ENCODE measurements at places on chromosomes 5 and 9.
A peak's percentile ranks its signal among the peaks of the same experiment; 100 is the strongest.

DNA sequence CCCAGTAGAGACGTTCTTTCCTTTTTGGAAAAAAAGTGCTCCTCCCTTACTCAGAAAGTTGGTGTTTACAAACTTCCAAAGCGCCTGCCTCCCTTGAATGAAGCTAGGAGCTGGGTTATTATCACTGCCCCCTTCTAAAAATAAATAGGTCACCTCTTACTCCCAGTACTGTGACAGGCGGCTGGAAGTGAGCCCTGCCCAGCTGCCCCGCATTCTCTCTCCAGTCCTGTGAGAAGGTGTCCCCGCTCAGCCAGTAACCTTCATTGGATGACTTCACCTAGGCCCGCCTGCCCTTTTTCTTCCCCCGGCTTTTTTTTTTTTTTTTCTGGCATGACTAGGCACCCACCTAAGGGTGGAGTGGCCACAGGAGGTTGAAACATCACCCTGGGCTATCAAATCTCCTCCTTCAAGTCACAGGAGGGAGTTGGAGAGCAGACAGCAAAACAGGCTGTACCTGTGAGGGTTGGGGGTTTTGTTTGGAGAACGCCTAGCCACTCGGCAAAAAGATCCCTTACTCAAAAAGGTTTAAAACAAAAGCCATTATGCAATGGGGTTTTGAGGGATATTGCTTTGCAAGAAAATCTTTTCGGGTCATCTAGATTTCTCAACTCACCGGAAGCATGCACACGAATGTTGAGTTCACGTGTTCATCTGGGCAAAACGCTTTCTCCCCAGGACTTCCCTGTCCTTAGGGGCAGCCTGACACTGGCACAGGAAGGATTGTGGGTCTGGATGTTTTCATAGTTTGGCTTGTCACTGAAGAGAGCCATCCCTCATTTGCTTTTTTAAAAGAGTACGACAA lies 43.3 kb upstream of the ZNF622 start:
- no peak for DNase-seq

DNA sequence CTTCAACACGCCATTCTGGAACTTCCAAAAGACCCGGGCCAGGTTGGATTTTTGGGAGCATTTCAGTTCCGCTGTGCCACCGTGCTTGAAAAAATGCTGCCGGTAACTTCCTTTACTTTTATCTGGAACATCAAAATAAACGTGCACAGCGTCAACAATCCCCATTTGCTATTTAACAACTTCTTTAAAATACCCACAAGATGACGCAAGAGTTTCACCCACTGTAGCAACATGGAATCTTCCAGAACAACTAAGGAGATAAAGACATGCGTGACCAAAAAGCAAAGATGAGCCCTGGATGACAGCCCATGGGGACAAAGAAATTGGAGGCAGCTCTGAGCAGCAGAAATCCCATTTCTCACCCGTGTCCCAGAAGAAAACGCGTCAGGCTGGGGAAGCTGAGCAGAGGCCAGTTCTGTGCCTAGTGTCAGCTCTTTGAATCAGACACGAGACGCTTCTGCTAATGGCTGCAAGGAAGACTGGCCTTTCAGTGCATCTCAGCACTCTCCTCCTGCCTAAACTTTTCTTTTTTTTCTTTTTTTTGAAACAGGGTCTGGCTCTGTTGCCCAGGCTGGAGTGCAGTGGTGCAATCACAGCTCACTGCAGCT lies 61.3 kb downstream of the SECISBP2 start:
- DNase-seq, result no peak

DNA sequence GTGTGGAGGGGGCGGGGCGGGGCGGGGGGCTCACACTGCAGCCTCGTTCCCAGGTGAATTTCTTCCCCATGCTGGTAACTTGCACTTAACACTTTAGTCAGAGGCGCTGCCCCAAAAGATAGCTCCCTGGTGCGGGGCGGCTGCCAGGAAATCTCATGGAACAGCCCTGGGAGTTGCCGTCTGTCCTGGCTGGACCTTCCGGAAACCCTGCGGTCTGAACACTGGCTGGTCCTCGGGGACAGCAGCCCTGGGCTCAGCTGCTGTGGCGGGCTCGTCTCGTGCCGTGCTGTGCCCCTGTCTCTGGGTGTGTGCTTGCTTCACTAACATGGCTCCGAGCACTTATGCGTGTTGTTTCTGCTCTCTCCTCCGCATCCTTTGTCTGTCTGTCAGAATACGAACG lies 25.8 kb downstream of the PTGES2 start:
- no peak for DNase-seq

DNA sequence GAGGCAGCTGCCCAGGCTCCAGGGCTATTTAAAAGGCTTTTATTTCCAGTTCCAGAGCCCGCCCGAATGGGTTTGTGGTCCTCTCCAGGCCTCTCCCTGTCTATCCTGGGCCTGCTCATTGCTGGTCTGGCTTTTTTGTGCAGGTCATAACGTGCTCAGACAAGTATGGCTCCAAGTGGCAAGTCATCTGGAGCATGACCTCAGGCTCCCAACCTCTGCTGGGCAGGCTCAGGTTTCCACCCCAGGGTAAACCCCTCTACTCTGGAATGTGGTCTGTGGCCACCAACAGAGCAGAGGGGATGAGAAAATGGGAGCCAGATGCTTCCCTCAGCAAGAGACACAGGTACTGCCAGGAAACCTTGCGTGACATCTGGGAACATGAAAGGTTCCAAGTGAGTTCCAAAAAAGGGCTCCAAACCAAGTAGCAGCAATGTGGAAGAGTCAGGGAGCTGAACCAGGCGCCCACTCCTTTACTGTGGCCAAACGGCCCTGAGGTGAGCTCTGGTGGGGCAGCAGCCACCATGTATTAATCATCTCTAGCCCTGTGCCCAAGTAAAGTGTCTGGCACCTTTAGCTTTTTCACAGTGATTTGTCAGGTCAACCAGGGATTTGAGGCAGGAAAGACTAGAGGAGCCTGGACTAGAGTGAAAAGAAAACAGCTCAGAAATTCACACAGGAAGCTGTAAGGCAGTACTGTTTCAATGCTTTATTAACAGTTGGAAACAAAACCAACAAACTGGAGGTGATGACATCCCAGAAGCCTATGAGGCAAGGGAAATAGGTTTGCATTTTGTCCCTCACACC lies 25.7 kb downstream of the PCDHGC5 start:
- no peak for DNase-seq

GRCh38 chr5:157342822-157343402 lies 77.0 kb downstream of the CYFIP2 start:
- no peak for DNase-seq

- no peak for DNase-seq
Measured at GRCh38 chr9:71326360-71326759, 204.9 kb upstream of the TRPM3 start.

DNA sequence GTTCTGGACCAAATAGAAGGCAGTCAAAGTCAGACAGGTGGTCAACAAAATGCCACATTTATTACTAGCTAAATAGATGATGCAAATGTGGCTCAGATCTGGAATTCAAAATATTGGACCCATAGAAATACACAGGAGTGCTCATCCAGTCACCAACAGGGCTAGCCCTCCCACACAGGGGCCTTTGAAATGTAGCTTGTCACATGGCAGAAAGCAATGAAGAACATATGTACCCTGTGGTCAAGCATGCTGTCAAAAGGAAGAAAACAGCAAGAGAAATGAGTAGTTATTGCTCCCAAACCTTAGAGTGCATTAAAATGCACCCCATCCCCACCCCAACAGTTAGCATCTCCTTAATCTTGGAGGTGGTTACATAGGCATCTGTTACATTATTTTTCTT lies 20.9 kb upstream of the CCDC112 start:
- no peak for DNase-seq

DNA sequence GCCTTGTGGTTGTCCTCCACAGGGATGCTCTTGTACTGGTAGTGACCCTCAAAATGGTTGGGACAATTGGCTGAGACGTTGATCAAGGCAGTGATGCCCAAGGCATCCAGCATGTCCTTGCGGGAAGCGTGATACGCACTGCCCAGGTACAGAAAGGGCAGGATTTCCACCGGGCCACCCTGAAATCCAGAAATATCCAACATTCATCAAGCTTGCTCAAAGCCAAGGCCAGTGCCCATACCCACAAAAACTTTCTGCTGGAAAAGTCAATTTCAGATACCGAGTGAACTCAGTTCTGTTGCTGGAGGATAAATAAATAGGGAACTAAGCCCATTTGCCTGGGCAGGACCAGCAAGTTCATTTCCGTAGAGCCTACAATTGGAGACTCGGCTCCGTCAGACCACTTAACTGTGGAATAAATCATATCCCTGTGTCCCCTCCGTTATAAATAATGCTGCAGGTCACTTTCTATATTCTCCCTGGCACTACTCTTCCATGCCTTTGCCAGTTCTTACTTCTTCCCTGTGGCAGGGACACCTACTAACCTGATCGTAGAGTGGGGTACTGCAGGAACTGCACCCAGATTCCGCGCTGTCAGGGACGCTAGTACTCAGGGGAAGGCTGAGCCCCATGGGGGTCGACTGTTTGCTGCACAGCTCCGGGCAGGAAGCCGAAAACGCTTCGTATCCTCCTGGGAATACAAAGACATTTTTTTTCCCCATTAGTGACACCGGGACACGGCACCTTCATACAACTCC lies 1.2 kb downstream of the DUSP1 start:
- no peak for DNase-seq

GRCh38 chr5:133265720-133266526 lies 214.1 kb downstream of the HSPA4 start:
- peak; percentile 13 for DNase-seq

- DNase-seq, result no peak
Measured at GRCh38 chr5:150353032-150353675, 4.3 kb upstream of the TCOF1 start.

DNA sequence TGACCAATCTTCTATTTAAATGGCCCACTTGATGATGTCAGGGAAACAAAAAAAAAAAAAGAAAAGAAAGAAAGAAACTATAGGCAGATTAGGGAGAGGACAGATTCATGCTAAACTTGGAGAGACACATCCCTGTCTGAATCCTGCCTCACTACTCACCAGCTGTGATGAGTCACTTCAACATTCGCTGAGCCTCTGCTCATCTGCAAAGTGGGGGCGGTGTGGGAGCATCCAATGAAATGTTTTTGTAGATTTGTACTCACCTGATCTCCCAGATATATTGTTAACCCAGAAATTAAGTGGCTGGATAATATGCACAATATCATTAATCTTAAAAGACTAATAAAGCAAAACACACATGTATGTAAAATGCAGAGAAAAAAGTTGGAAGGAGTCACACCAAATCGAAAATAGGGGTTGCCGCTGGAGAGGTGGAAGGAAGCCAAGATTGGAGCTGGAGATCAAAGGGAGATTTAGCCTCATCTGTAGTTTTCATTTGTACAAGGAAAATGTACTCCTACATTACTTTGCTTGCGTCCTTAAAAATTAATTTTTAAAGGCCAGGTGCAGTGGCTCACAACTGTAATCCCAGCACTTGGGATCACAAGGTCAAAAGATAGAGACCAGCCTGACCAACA lies 17.0 kb upstream of the ERGIC1 start:
- DNase-seq, result no peak

DNA sequence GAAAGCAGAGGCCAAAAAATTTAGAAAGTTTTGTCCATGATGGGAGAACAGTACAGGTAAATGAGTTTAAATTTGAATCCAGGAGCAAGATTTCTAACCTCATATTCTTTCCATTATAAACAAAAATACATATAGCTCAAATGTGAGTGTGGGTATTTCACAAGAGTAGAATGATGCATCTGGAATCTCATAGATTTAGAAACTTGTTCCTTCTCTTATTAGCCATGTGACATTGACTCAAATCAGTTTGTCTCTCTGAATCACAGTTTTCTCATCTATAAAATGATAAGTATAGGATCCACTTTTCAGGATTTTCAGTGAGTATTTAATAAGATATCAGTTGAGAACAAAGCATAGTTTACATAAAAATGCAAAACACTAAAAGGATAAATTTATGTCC lies 436.3 kb upstream of the PAPPA start:
- DNase-seq, result no peak

DNA sequence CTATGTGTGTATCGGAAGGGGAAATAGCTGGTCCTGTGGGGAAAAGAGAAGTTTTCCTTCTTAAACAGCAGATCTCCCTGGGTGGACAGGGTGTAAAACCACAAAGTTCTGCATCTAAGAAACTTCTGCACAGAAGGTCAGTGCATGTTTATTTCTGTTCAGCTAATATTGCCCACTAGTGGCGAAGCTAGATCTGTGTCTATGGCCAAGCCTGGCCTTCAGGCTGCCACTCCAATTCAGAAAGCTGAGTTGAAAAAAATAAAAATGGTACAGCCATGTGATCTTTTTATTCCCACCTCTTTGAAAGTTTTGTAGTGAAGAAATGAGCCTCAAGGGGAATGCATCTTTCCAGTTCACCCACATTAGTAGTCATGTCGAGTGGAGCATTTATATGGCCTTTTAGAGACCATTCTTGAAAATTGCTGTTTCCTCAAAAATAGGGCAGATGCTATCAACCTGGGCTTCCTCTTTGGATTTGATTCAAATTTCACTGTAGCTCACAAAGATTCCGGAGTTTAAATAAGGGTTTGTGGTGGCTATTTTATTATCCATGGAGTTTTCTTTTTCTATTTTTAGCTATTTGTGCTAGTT lies 488.0 kb downstream of the PRELID2 start:
- DNase-seq, result peak; percentile 51

- no peak for DNase-seq
Measured at GRCh38 chr5:154334406-154335064, 111.3 kb upstream of the SAP30L start.

GRCh38 chr5:96439477-96440184 lies 6.6 kb upstream of the PCSK1 start:
- no peak for DNase-seq

GRCh38 chr9:121185178-121185745 lies 16.4 kb downstream of the RAB14 start:
- DNase-seq, result no peak

- DNase-seq, result no peak
Measured at GRCh38 chr5:149793256-149793550, 63.1 kb downstream of the PPARGC1B start.

DNA sequence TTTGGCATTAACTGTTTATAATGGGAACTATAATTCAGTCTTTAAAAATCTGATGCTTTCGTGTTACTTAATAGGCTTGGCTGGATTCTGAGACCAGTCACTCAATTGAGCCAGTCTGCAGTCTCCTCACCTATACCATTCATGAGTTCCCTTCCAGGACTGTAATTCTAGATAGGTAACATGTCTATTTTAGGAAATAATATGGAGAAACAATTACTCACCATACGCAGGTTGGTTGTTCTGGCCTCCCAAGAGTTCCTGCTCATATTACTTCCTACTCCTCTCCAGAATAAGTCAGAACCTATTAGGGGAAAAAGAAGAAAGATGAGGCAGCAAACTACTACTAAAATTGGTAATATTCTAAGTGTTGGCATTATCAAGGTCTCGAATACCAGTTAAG lies 4.5 kb upstream of the IARS1 start:
- DNase-seq, result no peak

DNA sequence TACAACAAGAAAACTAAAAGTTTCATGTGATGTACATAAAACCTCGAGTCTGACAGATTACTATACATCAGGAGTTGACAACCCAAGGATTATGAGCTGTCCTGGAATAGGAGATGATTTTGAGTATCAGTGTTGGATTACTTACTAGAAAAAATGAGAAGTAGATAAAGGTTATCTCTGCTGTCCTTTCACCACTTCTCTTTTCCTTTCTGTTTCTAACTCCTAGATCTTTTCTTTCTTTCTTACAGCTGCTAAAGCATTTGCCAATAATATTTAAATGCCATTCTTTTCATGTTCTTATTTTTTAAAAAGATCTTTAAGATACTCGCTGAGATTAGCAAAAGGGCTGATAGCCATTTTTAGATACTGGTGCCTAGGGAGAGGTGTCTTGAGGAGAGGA lies 14.8 kb downstream of the RBM27 start:
- no peak for DNase-seq

GRCh38 chr5:175778951-175779503 lies 92.4 kb upstream of the CPLX2 start:
- no peak for DNase-seq

GRCh38 chr9:27413511-27414219 lies 110.4 kb upstream of the IFNK start:
- no peak for DNase-seq
